Right kidney (tissue), 9 donors: ENCODE measurements at places on chromosomes 16 and 17.

DNA sequence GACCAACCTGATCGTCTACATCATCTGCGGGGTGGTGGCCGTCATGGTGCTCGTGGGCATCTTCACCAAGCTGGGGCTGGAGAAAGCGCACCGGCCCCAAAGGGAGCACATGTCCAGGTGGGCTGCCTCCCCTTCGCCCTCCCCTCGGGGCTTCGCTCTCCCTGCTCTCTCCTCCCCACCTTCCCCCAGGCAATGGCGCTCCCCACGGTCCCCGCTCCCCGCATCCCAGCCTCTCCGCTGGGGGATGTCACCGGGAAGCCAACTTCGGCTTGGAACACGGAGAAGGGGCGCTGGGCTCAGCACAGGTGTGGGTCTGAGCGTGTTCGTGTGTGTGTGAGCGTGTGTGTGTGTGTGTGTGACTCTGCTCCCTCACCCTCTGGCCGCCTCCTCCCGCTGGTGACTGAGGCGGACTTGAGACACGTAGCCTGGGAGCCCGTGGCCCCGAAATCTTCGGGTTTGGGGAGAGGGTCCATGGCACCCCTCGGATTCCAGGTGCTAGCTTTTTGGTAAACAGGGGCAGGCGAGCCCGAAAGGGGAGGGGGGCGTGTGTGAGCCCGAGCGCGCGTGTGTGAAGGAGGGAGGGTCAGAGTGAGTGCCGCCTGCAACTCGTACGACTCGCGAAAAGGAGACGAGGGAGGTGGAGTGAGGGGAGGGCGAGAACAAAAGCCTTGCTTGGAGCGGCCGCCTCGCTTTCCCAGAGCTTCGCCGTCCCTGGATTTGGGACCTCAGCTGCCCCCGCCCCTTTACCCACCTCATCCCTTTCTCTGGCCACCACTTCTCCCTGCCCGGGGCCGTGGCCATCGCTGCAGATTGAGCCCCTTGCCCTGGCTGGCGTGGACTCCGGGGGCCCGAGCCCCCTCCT lies 1.3 kb downstream of the SHISA9 start:
- DNase-seq: peak; percentile 68

DNA sequence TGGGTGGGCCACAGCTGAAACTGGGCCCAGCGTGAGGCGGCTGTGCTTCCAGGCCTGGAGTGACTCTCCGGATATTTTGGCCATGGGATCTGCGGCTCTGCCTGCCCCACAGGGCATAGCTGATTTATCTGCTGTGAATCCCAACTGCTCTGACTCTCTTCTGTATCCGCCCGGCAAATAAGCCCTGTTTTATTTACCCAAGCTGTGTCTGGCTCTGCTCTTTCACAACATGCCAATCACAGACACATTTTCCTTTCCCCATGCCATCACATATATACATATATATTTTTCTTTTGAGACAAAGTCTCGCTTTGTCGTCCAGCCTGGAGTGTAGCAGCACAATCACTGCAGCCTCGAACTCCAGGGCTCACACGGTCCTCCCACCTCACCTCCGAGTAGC lies 33.3 kb downstream of the GTF3C1 start:
- DNase-seq: no peak

DNA sequence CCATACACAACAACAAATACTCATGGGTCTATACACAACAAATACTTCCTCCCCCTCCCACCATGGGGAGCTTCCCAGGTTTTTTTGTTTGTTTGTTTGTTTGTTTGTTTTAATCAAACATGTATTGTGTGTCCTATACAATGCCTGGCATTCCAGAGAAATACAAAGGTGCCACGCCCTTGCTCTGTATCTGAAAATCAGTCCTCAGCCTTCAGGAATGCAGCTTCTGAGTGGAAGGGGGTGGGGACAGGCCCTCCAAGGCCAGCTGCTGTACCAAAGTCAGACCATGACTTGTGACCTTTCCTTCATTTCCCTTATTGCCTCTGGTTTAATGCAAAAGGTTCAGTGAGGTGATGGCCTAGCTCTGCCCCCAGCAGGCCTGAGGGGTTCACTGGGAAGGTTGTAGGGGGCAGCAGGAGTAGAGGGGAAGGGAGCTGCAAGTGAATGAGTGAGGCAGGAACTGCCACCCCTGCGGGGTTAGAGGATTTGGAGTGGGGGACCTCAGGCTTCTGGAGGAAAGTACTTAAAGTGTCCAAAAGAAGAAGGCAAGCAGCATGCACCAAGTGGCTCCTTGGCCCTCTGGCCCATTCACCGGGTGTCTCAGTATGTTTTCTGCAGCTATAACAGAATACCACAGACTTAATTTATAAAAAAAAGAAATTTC lies 105.2 kb downstream of the CLEC16A start:
- no peak for DNase-seq

- no peak for DNase-seq
Measured at GRCh38 chr16:89023621-89024511, 46.9 kb upstream of the CBFA2T3 start.

- DNase-seq: no peak
Measured at GRCh38 chr16:30736995-30737793, 11.0 kb upstream of the PHKG2 start.

GRCh38 chr16:50946098-50946497 lies 204.2 kb downstream of the CYLD start:
- DNase-seq: no peak

DNA sequence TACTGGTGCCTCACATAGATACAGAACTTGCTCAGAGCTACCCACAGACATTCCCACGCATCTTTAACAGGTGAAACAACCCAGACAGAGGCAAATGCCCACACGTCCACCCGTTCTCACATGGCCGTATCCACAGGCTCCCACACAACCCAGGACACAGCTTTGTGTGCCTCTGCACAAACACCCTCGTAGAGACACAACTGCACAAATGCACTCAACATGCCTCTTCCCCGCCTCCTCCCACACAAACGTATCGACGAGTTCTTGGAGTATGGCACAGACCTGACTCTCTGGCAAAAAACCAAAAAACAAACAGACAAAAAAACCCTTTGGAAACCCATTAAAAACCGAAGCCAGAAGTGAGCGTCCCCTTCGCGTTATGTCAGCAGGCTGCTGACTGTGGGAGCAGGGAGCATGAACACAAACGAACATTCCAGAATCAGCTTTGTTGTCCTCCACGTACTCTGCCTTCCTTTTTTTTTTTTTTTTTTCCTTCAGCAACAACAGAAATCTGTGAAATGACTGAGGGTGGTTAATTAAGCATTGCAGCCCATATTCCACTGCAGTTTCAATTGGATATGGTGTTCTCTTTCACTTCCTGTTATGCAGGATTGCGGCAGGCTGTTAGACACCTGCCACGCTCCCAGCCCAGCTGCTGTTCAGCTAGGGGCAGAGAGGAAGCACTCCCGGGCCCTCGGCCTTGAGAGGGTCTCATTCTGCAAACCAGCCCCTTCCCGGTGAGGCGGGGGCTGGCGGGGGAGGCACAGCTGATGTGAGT lies 313.7 kb downstream of the MAF start:
- DNase-seq: peak; percentile 66

GRCh38 chr17:13939222-13939621 lies 130.1 kb upstream of the COX10 start:
- no peak for DNase-seq

GRCh38 chr16:84453061-84453752 lies 51.3 kb downstream of the MEAK7 start:
- DNase-seq: peak; percentile 59

DNA sequence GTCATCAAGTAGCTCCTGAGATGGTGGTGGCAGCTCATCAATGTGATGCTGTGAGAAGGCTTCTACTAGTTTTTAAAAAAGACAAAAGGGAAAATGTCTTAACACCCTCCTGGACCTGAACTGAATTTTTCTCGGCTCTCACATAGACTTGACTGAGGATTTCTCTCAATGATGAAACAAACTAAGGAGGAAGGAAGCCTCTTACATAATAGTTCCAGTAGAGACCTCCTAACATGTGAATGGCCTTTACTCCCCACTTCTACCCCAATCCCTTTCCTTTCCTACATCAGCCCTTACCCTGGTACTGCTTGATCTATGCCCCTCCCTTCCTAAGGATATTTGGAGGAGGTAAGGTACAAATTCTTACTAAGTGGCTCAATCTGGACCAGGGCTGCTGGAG lies 54.8 kb upstream of the MTMR4 start:
- no peak for DNase-seq

DNA sequence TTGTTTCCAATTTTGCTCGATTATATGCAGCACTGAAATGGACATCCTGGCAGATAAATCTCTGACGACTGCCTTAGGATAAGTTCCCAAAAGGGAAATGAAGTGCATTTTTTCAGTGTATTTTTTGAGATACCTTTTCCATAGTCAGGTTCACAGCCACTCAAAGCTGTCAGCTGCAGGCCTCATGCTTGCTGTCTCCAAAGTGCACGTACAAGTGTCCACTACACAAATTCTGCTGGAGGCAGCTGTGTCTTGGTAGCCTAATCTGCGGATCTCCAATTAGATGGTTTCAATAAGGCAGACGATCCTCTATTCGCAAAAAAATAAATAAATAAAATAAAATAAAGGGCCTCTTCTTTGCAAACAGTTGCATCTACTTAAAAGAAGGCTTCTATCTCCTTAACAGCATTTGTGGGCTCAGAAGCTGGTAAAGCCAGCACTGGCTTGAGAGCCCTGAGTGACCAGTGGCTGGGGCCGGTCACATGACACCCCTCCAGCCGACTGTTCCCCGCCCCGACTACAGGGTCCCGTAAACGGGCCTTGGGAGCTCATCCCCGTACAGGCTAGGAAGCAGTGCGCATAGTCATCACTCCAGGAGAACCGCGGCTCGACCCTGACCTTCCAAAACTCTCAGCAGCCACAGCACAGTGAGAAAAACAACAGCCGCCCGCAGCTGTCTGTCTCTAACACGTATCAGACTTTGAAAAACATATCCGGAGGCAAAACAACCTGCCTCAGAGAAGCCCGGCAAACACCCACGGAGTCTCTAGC lies 18.8 kb downstream of the RPH3AL start:
- peak; percentile 57 for DNase-seq

DNA sequence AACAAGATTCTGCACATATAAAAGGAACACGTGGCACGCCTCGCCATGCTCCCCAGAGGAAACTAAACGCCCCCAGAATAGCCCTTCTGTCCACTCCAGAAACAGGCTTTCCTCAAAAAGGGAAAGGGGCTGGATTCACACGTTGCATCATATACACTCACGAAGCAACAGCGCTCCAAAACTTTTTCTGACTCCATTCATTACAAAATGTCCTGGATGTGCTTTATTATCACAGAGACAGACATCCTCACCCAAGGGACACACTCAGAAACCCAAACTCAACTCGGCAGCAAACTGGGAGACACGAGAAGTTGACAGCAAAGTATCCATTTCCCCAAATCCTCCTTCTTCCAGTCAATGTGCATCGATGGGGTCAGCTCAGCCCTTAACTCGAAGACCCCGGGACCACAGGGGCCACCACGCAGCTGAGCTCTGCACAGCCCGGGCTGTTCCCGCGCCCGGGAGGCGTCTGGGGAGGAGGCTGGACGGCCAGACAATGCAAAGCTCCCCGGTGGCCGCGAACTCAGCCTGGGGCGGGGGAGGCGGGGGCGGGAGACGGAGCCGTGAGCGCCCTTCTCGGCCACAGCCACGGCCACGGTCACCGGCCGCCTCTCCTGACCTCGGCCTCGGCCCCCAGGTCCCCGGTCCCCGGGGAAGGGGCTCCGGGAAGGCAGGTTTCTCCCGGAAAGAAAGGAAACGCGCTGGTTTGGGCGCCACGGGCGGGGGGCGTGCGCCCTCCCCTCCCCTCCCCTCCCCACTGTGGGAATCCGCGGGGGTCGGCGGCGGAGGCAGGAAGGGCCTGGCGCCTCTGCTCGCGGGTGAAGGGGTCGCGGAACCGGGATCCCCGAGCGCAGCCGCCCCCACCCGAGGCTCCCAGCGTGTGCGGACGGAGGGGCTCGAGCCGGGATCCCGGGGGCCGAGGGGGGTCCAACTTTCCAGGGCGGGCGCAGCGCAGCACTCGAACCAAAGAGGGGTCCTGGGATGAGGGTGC lies 1.2 kb downstream of the NXN start:
- peak; percentile 74 for DNase-seq
